Large intestine (tissue), 12 donors: ENCODE measurements at places on chromosomes 7 and 10. TPM values are rescaled to one million over a fixed set of nuclear protein-coding genes. Genes with fewer than 3 reads are reported as not detected.

Gene HBP1
- 68.7 TPM for polyA plus RNA-seq

DNA sequence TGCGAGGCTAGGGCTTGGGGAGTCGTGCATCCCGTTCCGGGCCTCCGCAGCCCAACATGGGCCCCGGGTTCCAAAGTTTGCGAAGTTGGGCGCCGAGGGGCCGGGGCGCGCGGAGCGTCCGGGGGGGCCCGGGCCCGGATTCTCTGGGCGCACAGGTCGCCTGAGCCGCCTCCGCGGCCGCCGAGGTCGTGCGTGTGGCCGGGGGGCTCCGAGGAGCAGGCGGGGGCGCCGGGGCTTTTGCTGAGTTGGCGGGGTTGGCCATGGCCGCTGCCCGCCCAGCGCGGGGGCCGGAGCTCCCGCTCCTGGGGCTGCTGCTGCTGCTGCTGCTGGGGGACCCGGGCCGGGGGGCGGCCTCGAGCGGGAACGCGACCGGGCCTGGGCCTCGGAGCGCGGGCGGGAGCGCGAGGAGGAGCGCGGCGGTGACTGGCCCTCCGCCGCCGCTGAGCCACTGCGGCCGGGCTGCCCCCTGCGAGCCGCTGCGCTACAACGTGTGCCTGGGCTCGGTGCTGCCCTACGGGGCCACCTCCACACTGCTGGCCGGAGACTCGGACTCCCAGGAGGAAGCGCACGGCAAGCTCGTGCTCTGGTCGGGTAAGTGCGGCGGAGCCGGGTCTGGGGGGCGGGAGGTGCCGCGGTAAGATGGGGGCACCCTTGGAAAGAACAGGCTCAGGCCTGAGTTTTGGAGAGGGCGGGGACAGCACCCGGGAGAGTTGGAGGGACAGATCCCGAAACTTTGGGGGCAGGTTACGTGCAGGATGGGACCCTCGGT is 643 bp downstream of the SMO start:
- DNase-seq, result no peak

DNA sequence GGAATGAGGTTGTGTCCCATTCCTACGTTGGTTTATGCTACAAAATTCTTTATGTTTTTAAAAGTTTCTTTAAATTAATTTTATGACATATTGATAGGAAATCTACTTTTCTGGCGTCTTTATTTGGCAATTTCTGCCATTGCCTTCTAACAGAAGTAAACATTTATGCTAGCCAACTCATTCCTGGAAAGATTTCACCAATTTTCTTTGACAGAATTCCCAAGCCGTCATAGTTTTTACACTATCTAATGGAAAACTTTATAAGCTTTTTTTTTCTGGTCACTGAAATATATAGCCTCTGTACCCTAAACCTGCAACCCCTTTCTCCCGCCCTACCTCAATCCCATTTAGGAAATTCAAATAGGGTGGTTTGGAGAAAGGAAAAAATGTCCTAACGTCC is 6.1 kb upstream of the TCAF1 start:
- DNase-seq, result no peak

DNA sequence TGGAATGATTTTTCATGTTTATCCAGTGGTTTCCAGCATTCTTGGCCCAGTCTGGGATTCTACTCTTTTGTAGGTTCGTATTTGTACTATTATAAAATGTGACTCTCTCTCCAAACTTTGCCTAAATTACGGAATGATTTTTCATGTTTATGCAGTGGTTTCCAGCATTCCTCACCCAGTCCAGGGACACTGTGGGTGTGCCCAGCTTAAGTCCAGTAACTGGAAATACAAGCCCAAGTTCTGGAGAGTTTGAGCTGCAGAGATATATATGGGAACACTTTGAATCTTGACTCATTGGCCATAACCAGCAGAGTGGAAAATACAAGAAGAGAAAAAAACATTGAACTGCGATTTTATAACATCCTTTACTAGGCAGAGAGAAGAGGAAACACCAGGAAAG is 5.9 kb upstream of the MAGI2 start:
- no peak for DNase-seq

- no peak for DNase-seq
These were observed 308.3 kb upstream of the IGFBP3 start for GRCh38 chr7:46229409-46229808.

DNA sequence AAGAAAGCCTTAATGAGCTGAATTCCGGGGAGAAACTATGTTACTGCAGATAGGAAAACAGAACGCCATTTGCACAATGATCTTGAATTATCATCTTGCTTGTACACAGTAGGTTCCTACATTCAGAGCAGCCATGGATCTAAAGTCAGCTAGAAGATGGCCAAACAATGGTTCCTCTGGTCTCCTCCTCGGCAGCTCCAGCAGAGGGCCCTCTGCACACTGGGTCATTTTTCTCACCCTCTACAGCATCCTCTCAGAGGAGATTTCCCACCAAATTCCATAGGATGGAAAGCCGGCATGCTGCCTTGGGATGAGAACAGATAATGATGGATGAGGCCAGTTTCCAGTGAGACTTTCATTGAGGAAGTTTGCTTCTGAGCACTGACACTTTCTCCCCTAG is 308.5 kb upstream of the NFE2L3 start:
- DNase-seq, result no peak

DNA sequence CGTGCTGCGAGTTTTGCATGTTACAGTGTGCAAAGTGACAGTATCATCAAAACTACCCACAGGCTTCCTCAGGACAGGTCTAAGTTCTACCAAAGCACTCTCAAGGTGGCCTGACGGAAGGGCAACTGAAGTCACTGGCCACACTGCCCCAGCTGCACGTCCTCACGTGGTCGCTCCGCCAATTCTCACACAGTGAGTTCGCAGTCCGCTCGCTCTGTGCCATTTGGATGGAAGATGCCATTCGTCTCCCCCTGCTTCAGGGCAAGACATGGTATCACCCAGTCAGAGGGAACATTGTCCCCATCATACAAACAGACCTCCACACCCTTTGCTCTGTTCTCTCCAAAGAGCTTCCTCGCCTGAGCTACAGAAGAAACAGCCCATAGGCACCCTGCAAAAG is 109.6 kb upstream of the COBL start:
- DNase-seq, result no peak
